Mucosa of gallbladder (tissue), 1 donor: ENCODE measurements at places on chromosomes 12 and 14. TPM values are rescaled to one million over a fixed set of nuclear protein-coding genes. Genes with fewer than 3 reads are reported as not detected.

The REP15 gene
- total RNA-seq: 0.95 TPM

DNA sequence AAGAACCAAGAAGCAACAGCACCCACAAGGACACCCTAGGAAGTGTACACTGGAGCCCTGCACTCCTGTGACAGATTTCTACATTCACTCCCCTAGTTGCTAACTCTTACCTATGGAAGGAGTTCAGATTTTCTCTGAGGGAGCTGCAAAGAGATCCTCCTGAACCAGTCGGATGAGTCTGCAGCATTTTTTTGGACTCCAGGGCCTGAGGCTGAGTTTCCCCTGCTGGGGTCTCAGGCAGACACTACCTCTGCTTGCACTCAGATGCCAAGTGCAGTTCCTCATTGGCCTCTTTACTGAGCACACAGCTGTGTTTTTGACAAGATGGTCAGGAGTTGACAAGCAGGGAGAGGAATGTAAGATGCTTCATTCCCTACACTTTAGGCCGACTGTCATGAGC lies 153.2 kb upstream of the RBM19 start:
- no peak for DNase-seq

The DLK1 gene
- 7.0 TPM for total RNA-seq

- no peak for DNase-seq
Measured at GRCh38 chr14:66979101-66979974, 209.9 kb upstream of the GARIN2 start.

The GYS2 gene
- not detected for total RNA-seq

DNA sequence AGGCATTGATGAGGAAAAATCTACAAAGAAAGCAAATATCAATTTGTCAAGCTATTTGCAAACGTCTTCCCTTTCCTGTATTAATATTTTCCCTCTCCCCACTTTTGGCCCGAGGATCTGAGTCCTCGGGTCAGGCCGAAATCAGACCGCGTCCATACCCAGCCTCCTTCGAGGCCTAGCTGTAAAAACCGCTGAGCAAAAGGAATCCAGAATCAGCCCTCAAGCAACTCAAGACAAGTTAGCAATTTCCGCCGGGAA lies 353 bp upstream of the MAPK1IP1L start:
- no peak for DNase-seq

The ANP32D gene
- not detected for total RNA-seq

- no peak for DNase-seq
Measured at GRCh38 chr14:50740856-50741255, 72.8 kb upstream of the SAV1 start.

The ARHGEF40 gene
- total RNA-seq: 124 TPM

The CLEC2A gene
- total RNA-seq: not detected

The NFE2 gene
- 0.58 TPM for total RNA-seq
